ENCODE measurements at places on chromosomes 1 and 21.

- no peak for DNase-seq
Observed at GRCh38 chr1:205572421-205572820, 59.4 kb downstream of the ELK4 start.

DNA sequence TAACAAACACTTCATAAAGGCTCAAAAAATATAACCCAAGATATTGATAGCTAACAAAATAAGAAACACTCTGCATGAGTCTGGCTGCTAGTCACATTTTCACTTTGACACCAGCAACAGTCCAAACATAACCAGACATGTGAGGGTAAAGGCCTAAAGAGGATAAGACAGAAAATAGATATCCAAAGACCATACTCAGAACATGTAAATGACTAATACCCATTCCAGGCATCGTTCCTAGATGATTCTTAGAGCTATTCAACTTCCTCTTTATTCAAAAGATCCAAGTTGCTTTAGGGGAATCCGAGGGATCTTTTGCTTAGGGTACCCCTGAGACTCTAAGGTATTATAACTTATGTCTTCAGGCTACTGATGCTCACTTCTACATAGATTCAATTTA, 5.1 kb downstream of the COL24A1 start:
- DNase-seq = no peak

- no peak for DNase-seq
Observed at GRCh38 chr1:209029737-209030136, 553.8 kb upstream of the CAMK1G start.

DNA sequence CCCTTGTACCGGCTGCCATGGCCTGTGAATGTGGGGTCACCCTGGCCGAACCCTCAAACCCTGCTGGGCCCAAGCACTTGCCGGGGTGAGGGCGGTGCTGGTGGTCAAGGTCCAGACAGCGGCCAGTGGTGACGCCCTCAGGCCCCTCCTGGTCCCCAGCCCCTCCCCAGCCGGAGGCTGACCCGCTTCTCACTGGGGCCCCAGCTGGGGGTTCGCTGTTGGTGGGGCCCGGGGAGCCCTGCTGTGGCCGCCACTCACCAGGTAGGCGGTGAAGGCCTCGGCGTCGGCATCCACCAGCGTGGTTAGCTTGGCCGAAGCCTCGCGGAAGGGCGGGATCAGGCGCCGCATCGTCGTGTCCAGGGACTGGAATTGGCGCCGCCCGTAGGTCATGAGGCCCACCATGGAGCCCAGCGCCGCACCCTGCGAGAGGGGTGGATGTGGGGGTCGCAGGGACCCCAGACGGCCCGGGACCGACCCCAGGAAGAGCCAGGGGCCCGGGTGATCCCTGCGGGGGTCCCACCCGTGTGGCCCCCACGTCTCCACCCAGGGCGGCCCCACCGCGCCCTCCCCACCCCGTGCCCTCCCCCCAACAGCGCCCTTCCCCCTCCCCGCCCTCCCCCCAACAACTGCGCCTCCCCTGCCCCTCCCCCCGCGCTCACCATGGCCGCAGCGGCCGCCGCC, 10.1 kb downstream of the FTCD start:
- DNase-seq = no peak

DNA sequence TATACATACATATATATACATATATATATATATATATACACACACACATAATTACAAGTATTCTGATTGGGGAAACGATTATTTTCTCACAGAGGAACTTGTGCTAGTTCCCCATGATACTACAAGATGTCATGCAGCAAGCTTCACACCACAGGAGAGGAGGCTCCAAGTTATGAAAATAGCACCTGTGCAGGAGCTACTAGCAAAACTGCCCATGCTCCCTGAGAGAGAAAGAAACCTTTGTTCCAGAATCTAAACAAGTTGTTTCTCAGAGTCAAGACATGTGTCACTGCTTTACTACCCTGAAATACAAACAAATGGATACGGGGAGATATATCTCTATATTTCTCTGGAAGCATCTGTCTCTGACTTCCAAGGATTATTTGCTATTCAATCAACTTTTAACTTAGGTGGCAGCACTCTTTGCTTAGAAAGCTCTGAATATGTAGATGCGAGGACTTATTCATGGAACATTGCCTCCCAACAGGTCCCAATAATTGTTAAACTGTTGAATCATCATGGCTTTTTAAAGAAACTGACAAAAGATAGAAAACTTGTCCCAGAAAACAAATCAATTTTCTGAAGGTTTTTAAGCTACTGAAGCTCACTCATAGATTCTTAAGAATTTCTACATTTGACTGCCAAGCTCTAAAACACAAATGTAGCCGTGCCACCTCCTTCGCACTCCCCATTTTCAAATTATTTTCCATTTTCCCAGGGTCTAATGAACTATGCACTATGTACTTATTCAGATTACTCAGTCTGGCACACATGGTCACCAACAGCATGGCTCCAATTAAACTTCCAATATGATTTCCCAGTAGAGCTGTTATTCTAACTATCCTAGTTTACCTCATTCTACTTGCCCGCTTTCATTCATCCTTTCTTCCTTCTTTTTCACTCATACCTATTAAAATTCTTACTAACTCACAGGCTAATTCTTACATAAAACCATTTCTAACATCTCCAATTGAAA, 929.1 kb downstream of the LTN1 start:
- DNase-seq = no peak

GRCh38 chr21:42146273-42146805, 72.6 kb upstream of the ABCG1 start:
- no peak for DNase-seq

DNA sequence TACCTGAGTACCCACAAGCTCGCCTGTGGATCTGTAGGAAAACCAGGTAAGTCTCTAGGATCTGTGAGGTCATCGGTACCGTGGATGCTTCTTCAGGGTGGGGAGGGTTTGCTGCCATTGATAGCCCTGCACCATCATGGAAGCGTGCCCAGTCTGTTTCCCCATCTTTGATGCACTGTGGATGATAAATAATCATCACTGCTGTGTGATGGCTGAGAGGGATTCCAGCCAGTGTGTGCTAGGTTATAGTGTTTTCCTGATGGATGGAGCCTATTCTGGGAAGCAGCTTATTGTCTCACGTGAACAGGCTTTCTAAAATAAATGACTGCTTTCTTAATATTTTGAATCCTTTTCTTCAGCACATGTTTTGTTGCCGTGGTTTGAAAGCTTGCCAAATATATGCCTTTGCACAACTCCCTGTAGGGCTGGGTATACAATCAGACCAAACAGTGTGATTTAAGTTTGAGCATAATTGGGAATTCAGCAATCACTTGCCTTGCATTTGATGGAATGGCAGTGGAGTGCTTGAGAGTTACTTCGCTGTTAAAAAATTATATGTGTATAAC, 113.8 kb downstream of the CAMTA1 start:
- no peak for DNase-seq
